Activated gamma-delta T cell (primary cell): ENCODE measurements at places on chromosomes 12 and 14.

GRCh38 chr12:27229367-27229766, 14.7 kb upstream of the STK38L start:
- no peak for DNase-seq

GRCh38 chr12:54417712-54418440, 1.2 kb downstream of the ITGA5 start:
- DNase-seq = peak; percentile 16

- no peak for DNase-seq
Measured at GRCh38 chr12:129791396-129791795, 112.4 kb downstream of the TMEM132D start.

DNA sequence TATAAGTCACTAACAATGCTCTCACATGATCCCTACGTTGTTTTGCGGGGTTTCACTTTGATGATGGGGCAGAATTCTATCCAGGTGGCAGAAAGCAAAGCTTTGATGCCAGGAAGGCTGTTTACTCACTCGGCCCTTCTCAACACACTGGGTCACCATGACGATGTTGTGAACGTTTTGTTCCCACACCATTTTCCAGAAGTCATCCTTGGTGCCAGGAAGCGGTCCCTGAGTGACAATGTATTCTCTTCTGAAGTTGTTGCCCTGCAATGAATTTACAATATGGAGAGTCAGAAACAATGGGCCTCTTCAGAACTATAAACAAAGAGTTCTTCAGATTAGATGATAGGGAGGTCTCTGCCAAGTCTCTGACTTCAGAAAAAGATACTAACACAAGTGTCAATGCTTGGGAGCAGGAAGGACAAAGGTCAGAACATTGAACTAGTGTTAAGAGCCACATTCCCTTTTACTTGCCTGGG, 101.3 kb downstream of the PTPRB start:
- no peak for DNase-seq
